ENCODE measurements at places on chromosomes 1 and 21.

DNA sequence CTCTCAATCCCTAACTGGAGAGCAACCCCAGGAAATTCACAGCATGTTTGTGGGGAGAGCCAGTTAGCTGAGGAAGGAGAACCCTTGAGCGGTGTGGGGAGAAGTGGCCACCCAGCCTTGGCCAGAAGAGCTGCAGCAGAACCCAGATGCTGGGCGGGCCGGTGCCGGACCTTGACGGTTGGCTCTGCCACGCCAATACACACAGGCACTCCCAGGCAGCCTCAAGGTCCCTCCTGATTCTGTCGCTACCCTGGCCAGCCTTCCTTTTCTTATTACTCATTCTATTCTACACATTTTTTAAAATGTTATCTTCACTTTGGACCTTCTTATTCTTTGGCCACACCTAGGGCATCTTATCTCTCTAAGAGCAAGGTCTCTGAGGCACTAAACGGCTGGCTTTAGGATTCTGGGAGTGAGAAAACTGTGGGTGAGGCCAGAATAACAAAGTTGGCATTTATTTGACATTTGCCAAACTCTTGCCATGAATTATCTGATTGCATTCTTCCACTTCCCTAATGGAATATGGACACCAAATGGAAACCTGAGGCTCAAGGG is 50.4 kb upstream of the GPR37L1 start:
- DNase-seq = no peak

DNA sequence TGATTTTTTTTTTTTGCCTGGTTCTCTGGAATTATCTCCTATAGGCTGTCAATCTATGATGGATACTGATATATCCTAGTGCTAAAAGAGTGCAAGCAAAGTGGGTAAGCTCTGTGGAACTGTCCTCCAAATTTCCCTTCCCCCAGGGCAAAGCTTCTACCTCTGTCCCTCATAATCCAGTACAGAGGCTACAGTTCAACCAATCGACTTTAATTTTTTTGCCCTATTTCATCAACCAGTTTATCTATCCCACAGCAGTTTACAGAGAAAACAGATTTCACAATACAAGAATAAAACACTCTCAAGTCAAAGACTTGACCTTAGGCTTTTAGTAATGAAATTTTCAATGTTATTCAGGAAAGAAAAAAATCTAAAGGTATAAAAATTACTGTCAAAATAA is 13.9 kb downstream of the PUM1 start:
- no peak for DNase-seq

DNA sequence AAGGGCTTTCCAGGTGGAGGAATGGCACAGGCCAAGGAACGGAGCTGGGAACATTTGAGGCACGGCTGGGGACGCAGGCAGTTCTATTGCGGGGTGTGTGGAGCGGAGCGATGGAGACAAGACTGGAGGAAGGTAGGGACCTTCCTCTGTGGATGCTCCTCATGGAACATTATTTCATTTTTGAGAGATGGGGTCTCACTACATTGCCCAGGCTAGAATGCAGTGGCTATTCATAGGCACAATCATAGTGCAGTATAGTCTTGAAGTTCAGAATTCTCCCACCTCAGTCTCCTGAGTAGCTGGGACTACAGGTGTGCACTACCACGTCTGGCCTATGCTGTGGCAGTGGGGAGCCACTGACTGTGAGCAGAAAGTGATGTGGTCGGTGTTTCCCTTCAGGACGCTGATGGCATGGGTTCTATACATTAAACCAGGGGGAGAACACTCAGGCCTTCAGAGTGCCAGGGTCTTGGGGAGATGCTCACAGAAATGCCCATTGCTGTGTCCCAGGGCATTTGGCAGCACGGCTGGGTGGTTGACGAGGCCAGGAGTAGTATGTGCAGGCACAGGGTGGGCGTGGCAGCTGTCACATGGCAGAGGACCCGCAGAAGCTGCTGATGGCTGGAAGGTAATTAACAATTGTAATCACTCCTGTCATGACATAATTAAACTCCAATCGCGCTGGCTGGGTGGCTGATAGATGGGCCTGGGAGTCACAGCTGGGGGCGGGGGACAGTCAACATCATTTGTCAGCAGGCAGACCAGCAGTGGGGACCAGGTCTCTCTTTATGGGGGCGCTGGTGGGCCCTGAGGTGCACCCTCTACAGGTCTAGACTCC is 40.8 kb upstream of the ACOT11 start:
- no peak for DNase-seq

GRCh38 chr1:8364528-8365442 is 46.9 kb downstream of the SLC45A1 start:
- DNase-seq = no peak

- DNase-seq = no peak
Observed at GRCh38 chr1:241976229-241976628, 18.7 kb downstream of the BECN2 start.

- no peak for DNase-seq
Observed at GRCh38 chr1:33433509-33434362, 2.8 kb upstream of the PHC2 start.

GRCh38 chr1:223486366-223486765 is 93.2 kb downstream of the CCDC185 start:
- no peak for DNase-seq

GRCh38 chr1:16258591-16259135 is 21.7 kb upstream of the CPLANE2 start:
- no peak for DNase-seq

GRCh38 chr1:55774446-55774845 is 559.3 kb upstream of the USP24 start:
- no peak for DNase-seq

GRCh38 chr1:201145816-201146215 is 8.5 kb downstream of the TMEM9 start:
- DNase-seq = no peak

DNA sequence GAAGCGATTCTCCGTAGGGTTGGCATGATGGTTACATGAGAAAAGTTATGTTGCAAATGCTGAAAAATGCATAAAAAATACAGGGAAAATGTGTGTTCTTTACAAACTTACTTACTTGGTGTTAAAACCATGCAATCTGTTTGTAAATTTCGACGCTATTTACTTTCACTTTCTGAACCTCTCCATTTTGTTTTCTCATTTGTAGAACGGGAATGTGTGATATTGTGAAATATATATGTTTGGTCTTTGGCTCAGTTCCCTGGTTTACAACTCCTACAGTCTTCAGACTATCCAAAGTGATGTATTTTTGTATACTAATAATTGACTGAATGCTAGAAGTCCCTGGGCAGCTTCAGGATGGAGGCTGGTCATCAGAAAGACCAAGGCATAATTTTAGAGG is 982.3 kb downstream of the ADGRL2 start:
- DNase-seq = no peak
